ENCODE measurements at places on chromosomes 12 and 14. TPM values are rescaled to one million over a fixed set of nuclear protein-coding genes. Genes with fewer than 3 reads are reported as not detected.

The SLC16A7 gene
- total RNA-seq: 9.0 TPM

The TAS2R46 gene
- total RNA-seq: 0.98 TPM

The BRMS1L gene
- 3.0 TPM for total RNA-seq

The INHBC gene
- total RNA-seq: not detected

The RESF1 gene
- total RNA-seq: 46.8 TPM

The B4GALNT3 gene
- total RNA-seq: 62.9 TPM

The TRHDE gene
- total RNA-seq: 4.7 TPM

The TNFAIP2 gene
- 40.2 TPM for total RNA-seq

The AKAP3 gene
- total RNA-seq: 2.2 TPM

The KCNK10 gene
- total RNA-seq: 2.1 TPM

The E2F7 gene
- total RNA-seq: 0.90 TPM

The TBK1 gene
- total RNA-seq: 23.0 TPM

The APOF gene
- not detected for total RNA-seq

The RAB15 gene
- 24.0 TPM for total RNA-seq

The ANKRD13A gene
- 63.9 TPM for total RNA-seq

The B4GALNT1 gene
- 2.2 TPM for total RNA-seq

The ANKS1B gene
- total RNA-seq: 22.2 TPM

The KRT7 gene
- total RNA-seq: 1.7 TPM

The ACOT4 gene
- 1.6 TPM for total RNA-seq

The C2CD5 gene
- total RNA-seq: 68.6 TPM

The C12orf54 gene
- not detected for total RNA-seq

The SLC10A1 gene
- not detected for total RNA-seq

The IGFBP6 gene
- 93.4 TPM for total RNA-seq

The DPY19L2 gene
- 7.8 TPM for total RNA-seq

The SDR9C7 gene
- total RNA-seq: not detected

The RTN1 gene
- total RNA-seq: 15.9 TPM

The SYNDIG1L gene
- total RNA-seq: 0.14 TPM

The GRIP1 gene
- 22.8 TPM for total RNA-seq

The IFT81 gene
- total RNA-seq: 12.7 TPM

The LRFN5 gene
- total RNA-seq: 0.55 TPM

The TMEM119 gene
- total RNA-seq: 7.0 TPM

The KCNC2 gene
- not detected for total RNA-seq

The OR6C68 gene
- not detected for total RNA-seq

The SMAGP gene
- total RNA-seq: 85.6 TPM
